ENCODE measurements at places on chromosomes 7 and 10.

- no peak for DNase-seq
Observed at GRCh38 chr10:21520949-21521348, 4.5 kb downstream of the SKIDA1 start.

- DNase-seq, result no peak
Observed at GRCh38 chr7:25500393-25500921, 272.2 kb upstream of the NPVF start.

- DNase-seq, result no peak
Observed at GRCh38 chr7:51102828-51103227, 213.8 kb downstream of the COBL start.

- DNase-seq, result no peak
Observed at GRCh38 chr7:74194686-74195085, 15.1 kb upstream of the LAT2 start.
